T-helper 2 cell (primary cell): ENCODE measurements at places on chromosomes 1 and 21.

- no peak for DNase-seq
These were observed 131.8 kb upstream of the PKN2 start for GRCh38 chr1:88552226-88552625.

GRCh38 chr21:41837756-41838297, 41.3 kb downstream of the PRDM15 start:
- no peak for DNase-seq

- no peak for DNase-seq
These were observed 46.6 kb downstream of the TOR3A start for GRCh38 chr1:179128520-179128919.

GRCh38 chr1:58941471-58942289, 157.8 kb upstream of the JUN start:
- DNase-seq, result peak; percentile 90

GRCh38 chr21:31198575-31198974, 145.5 kb downstream of the TIAM1 start:
- DNase-seq, result peak; percentile 16

- no peak for DNase-seq
These were observed 742 bp upstream of the PDE9A start for GRCh38 chr21:42652527-42653230.

- DNase-seq, result no peak
These were observed 57.0 kb downstream of the DISP3 start for GRCh38 chr1:11535761-11536572.

- DNase-seq, result peak; percentile 100
These were observed at the start of gene PARK7 for GRCh38 chr1:7961216-7962013. Gene PARK7, plus strand, starts transcription at chr1:7961711. Its CDS starts 1,075 bp downstream, at chr1:7962786.

DNA sequence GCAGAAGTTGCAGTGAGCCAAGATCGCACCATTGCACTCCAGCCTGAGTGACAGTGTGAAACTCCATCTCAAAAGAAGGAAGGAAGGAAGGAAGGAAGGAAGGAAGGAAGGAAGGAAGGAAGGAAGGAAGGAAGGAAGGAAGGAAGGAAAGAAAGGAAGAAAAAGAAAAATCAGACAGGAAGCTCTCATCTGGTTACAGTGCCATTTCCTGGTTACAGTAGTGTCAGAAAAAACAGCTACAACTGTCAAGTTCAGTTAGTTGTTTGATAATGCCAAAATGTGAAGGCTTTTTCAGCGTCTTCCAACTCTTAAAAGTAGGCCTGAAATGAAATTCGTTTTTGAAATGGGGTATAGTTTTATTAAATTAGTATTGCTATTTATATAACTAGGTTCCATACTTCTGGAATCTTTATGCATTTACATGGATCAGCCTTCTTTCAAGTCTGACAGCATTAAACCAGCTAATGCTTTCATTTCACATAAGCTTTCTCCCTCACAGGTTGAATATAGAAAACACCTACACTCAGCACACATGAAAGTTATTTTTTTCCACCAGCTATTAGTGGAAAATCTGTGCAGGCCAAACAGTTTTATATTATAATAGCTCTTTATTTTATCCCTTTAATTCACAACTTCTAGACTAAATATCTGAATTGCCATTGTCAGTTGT, 21.2 kb downstream of the PTPN22 start:
- DNase-seq, result peak; percentile 41

- peak; percentile 22 for DNase-seq
These were observed 10.2 kb downstream of the C1orf216 start for GRCh38 chr1:35708441-35708921.

DNA sequence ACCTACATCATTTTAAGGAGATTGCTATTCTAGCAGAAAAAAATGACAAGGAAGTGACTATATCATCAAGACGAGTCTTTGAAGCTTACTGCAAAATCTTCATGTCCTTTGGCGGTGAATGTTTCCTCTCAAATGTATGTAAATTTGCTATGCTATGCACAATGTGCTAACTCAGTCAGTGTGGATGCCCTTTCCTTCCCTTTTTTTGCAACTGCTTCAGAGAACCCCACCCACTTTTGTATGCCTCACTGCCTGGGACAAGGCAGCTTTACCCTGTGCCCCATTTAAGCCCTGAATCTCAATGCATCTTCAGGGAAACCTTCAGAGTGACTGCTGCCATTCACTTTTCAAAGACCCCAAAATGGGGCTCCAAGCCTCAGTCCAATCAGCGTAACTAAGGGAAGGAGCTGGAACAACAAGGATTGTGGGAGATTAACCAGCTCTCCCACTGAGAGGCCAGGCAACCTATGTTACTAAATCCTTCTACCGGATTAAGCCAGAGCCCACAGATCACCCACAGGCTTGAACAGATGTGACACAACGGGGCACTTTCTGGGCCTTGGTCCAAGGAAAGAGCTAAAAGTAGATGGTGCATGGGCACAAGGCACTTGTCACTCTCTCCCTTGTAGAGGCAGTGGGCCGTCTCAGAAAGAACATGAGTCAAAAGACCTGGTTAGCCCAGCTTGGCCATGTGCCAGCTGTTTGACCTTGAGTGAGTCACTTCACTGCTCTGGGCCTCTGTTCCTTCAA, 154.4 kb downstream of the PLPP3 start:
- no peak for DNase-seq

- DNase-seq, result no peak
These were observed 159.0 kb downstream of the CASZ1 start for GRCh38 chr1:10637400-10637799.

DNA sequence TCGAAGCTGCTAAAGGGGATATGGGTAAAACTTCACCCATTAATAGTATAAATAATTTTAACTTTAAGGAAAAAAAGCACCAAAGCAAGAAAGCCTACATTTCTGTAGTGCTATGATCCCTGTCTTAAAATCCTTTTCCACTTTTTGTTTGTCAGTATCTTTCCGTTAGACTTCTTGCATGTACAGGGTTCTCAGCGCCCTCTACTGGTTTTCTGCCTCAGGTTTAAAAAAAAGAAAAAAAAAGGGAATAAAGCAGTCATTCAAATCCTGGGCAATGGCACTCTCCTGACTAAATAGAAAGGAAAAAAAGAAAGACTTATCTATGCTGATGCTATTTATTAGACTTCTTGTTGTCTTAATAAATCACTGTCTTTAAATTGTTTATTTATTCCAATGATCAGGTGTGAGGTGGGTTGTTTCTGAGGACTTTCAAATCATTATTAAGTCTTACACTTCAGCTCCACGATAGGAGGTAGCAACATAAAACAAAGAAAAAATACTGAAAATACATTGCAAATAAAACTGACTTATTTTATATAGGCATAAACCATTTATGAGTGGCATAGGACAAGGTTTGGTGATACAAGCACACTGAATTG, 475.4 kb upstream of the NR5A2 start:
- no peak for DNase-seq

DNA sequence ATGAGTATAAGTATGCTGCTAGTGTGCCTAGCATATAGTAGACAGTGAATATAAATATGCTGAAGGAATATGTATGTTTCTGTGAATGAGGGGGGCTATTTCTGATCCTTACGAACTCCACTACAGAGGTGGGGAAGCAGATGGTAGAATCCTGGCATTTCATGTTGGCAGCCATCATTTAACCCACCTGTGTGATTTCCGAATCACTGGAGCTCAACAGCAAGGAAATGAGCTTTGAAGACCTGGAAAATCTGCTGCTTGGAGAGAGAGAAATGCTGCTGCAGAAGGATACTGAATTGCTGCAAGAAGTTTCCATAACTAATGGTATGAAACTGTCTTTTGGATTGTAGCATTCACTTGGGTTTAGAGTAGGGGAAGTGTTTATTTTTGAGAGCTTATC, 83.5 kb downstream of the RABGAP1L start:
- no peak for DNase-seq

- no peak for DNase-seq
These were observed 36.8 kb upstream of the TENT5C start for GRCh38 chr1:117568999-117569398.
